Muscle of leg (tissue), 16 donors: ENCODE measurements at places on chromosomes 16 and 17. TPM values are rescaled to one million over a fixed set of nuclear protein-coding genes. Genes with fewer than 3 reads are reported as not detected.

DNA sequence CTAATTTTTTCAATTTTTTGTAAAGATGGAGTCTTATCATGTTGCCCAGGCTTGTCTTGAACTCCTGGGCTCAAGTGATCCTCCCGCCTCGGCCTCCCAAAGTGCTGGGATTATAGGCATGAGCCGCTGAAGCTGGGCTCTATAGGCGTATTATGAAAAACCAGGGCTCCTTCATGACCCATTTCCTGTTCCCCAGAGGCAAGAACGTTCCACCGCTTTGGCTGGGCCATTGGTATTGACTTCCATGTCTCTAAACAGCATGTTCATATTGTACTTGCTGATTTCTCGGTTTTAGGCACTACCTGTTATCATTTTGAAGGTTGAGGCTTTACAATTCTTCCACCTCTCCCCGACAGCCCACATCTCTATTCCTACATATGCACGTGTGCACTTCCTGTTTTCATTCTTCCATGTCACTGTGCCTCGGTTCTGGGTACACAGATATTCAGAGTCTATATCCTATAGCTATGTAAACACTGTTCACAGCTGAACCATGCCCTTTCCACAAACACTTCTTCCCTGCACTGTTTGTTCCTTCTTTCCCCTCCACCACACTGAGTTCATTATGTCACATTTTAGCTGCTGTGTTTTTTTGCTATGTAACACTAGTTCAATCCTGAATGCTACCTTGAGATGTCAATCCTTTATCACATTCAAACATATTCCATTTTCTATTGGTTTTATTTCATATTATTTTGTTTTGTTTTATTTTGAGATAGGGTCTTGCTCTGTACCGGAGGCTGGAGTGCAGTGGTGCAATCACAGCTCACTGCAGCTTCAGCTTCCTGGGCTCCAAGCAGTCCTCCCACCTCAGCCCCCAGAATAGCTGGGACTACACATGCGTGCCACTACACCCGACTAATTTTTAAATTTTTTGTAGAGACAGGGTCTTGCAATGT lies 16.8 kb upstream of the MAPK3 start:
- H3K36me3 ChIP-seq = no peaks in the 10 kb centered on the region
- no peak overlapping the region for H3K4me3 ChIP-seq
- peaks cover 1% of the 10 kb centered on the region for H3K27me3 ChIP-seq
- no peak overlapping the region for H3K27ac ChIP-seq
- no peak for DNase-seq
- no peaks in the 10 kb centered on the region for H3K4me1 ChIP-seq

GRCh38 chr16:85054948-85055492 lies 27.4 kb downstream of the KIAA0513 start:
- H3K36me3 ChIP-seq = no peaks in the 10 kb centered on the region
- H3K4me1 ChIP-seq = peaks cover 18% of the 10 kb centered on the region
- no peak for DNase-seq
- H3K4me3 ChIP-seq = no peak overlapping the region
- no peak overlapping the region for H3K27ac ChIP-seq
- H3K27me3 ChIP-seq = peaks cover 3% of the 10 kb centered on the region

DNA sequence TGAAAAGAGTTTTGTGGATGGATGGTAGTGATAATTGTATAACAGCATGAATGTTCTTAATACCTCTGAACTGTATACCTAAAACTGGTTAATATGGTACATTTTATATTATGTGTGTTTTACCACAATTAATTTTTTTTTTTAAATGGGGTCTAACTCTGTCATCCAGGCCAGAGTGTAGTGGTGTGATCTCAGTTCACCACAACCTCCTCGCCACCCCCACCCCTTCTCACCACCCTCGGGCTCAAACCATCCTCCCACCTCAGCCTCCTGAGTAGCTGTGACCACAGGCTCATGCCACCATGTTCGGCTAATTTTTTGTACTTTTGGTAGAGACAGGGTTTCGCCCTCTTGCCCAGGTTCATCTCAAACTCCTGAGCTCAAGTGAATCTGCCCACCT lies 123.2 kb downstream of the CDRT15L2 start:
- H3K27ac ChIP-seq = no peak overlapping the region
- no peak overlapping the region for H3K4me3 ChIP-seq
- no peaks in the 10 kb centered on the region for H3K27me3 ChIP-seq
- no peak for DNase-seq

DNA sequence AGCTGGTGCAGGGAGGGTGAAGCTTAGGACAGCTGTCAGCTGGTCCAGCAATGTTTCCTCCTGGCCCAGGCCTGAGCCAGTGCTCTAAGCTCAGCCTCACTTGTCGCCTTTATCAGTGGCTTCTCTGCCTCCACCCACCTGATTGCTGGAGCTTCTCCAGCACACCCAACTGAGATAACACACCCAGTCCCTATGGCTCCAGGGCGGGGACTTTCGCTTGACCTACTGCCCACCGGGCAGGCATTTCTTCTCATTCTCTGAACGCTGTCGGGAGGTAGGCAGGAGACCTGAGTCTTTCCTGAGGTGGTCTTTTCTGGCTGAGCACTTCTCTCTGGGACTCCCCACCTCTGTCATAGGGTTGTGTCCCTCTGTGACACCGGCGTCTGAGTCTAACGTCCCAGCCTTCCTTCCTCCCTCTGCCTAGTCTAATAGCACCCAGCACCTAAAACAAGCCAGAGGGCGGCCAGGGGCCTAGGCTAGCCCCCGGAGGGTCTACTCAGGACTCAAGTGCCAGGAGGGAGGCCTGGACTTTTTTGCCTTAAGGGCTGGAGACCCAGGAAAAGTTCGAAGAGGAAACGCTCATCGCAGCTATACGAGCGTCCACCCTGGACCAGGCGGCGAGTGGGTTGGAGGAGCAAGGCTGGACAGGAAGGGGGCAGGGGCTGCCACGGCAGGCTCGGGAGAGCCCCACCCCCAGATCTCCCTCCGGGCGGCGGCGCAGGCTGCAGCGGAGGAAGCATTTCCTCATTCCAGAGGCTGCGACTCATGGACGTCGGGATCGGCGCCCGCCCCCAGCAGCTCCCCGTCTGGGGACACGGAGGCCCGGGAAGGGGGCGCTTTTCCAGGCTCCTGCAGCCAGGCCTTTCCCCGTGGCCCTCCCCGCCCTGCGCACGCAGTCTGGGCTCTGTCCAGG lies 756 bp downstream of the TAX1BP3 start:
- H3K36me3 ChIP-seq = peaks cover 36% of the 10 kb centered on the region
- no peaks in the 10 kb centered on the region for H3K27me3 ChIP-seq
- peak overlapping the region; percentile 99 for H3K27ac ChIP-seq
- H3K4me1 ChIP-seq = peaks cover 38% of the 10 kb centered on the region

GRCh38 chr17:28992185-28992584 lies 13.6 kb downstream of the SEZ6 start:
- DNase-seq = no peak
- H3K27me3 ChIP-seq = peaks cover 30% of the 10 kb centered on the region
- no peaks in the 10 kb centered on the region for H3K36me3 ChIP-seq
- H3K4me1 ChIP-seq = peaks cover 5% of the 10 kb centered on the region
- no peak overlapping the region for H3K27ac ChIP-seq
- H3K4me3 ChIP-seq = no peak overlapping the region

GRCh38 chr17:82926716-82927115 lies 86.9 kb upstream of the ZNF750 start:
- no peaks in the 10 kb centered on the region for H3K4me1 ChIP-seq
- peaks cover 75% of the 10 kb centered on the region for H3K36me3 ChIP-seq
- H3K27ac ChIP-seq = no peak overlapping the region
- DNase-seq = no peak
- no peaks in the 10 kb centered on the region for H3K27me3 ChIP-seq

DNA sequence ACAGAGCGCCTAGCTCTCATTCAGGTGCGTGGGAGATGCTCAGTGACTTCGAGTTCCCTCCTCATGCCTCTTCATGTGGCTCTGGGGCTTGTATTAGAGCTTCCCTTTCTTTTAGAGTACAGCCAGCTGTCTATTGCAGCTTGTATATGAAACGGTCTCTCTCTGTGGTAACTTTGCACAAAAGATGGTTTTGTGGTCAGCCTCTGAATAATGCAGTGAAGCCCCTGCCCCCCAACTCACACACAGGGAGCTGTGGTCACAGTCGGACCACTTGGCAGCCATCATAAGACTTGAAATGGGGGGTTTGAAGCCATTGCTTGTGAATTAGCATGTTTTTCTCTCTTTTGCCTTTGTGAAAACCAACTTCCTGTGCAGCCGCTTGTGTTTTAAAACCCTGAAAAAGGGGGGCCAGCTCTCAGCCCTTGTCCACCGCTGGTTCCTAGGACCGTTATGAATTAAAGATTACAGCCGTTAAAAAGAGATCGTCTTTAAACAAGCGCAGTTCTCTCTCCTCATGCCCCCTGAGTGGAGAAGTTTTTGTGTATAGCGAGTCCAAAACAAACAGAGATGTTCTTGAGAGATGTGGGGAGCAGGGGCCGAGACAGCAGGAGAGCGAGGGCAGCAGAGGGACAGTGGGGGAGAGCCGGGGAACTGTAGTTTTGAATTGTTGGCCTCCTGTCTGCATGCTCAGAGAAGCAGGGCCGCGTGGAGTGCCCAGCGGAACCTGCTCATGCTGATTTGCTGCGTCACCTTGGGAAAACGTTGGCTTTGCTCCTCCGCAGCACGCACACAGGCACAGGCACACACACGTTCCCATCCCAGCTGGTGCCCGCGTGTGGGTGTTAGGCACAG lies 199.0 kb downstream of the MSI2 start:
- no peaks in the 10 kb centered on the region for H3K36me3 ChIP-seq
- DNase-seq = peak; percentile 40
- H3K4me1 ChIP-seq = peaks cover 13% of the 10 kb centered on the region
- no peak overlapping the region for H3K4me3 ChIP-seq

DNA sequence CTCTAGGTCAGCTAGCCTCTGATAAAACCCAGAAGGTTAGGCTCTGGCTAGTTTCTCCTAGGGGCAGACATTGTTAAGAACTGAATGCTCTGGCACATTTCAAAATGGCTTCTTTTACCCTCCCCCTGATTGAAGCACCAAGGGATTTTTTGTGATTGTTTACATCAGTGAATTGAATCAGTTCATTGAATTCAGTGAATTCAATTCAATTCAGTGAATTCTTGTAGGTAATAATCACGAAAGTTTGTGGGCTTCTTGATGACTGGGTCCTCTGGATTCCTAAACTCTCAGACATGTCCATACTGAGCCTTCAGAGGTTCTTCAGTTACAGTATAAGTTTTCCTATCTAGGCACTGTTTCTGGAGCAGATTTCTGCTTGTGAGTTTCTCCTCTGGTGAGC lies 135.2 kb upstream of the ELAC2 start:
- H3K36me3 ChIP-seq = no peaks in the 10 kb centered on the region
- H3K27ac ChIP-seq = no peak overlapping the region
- DNase-seq = no peak
- H3K4me3 ChIP-seq = no peak overlapping the region
- H3K4me1 ChIP-seq = no peaks in the 10 kb centered on the region

- no peak for DNase-seq
- H3K4me3 ChIP-seq = no peak overlapping the region
- H3K27ac ChIP-seq = no peak overlapping the region
- H3K27me3 ChIP-seq = peaks cover 74% of the 10 kb centered on the region
- H3K4me1 ChIP-seq = peaks cover 45% of the 10 kb centered on the region
These were observed 302.2 kb downstream of the FOXL1 start for GRCh38 chr16:86880316-86881117.

DNA sequence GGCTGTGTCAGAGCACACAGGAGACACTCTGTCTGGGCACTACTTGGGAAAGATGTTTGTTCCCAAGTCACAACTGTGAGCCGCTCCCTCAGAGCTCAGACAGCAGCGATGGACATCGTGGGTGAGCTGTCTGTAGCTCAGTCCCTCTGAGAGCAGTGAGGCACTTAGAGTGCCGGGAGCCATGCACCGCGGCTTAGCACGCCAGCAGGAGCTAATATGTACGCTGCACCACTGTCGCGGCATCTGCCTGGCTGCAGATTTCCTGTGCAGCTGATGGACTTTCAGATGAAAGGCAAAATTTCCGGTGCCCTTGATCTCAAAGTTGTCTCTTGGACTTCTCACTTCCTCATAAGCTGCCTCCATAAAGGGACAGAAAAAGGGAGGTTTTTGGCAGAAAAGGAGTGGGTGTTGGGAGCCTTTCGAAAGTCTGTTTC lies 92.8 kb upstream of the ZNF469 start:
- DNase-seq = no peak
- no peak overlapping the region for H3K4me3 ChIP-seq
- H3K27me3 ChIP-seq = peaks cover 8% of the 10 kb centered on the region
- H3K36me3 ChIP-seq = no peaks in the 10 kb centered on the region
- H3K4me1 ChIP-seq = peaks cover 14% of the 10 kb centered on the region
- H3K27ac ChIP-seq = no peak overlapping the region

GRCh38 chr17:81238490-81238814 lies 403 bp downstream of the TEPSIN start:
- H3K4me1 ChIP-seq = peaks cover 27% of the 10 kb centered on the region
- H3K27ac ChIP-seq = no peak overlapping the region
- no peaks in the 10 kb centered on the region for H3K27me3 ChIP-seq
- no peak for DNase-seq
- H3K36me3 ChIP-seq = peaks cover 25% of the 10 kb centered on the region

DNA sequence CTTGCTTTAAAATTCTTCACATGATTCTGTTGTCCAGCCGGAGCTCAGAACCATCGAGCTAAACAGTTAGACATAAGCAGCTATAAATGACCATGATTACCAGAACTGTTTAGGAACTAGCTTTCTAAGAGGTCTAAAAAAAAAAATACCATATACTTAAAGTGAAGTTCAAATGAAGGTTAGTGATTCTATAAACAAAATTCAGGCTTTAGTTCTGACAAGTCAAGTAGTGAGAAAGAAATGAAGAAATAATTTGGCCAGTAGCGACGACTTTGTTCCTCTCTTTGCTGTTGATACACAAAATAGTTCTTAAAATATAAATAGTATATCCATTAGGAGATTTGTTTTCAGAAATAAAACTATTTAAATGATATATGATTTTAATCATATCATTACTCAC lies 27.7 kb downstream of the ABCA8 start:
- DNase-seq = no peak
- no peak overlapping the region for H3K27ac ChIP-seq
- H3K4me3 ChIP-seq = no peak overlapping the region
- H3K36me3 ChIP-seq = peaks cover 6% of the 10 kb centered on the region
- H3K4me1 ChIP-seq = no peaks in the 10 kb centered on the region

- H3K36me3 ChIP-seq = peaks cover 22% of the 10 kb centered on the region
- peaks cover 7% of the 10 kb centered on the region for H3K4me1 ChIP-seq
- H3K27me3 ChIP-seq = peaks cover 4% of the 10 kb centered on the region
- H3K4me3 ChIP-seq = no peak overlapping the region
These were observed 7.4 kb downstream of the NDRG4 start for GRCh38 chr16:58507195-58507962.

The NKD1 gene
- 4.8 TPM for polyA plus RNA-seq

The KRT39 gene
- polyA plus RNA-seq = 6.2 TPM

The KRT28 gene
- polyA plus RNA-seq = not detected

The SCNN1G gene
- polyA plus RNA-seq = not detected

The CCL7 gene
- polyA plus RNA-seq = not detected

The GRAPL gene
- 0.76 TPM for polyA plus RNA-seq

The MFAP4 gene
- 260 TPM for polyA plus RNA-seq

The GP1BA gene
- 0.81 TPM for polyA plus RNA-seq

The RPUSD1 gene
- polyA plus RNA-seq = 12.8 TPM

The ALOX15B gene
- 0.05 TPM for polyA plus RNA-seq

The SLC35G6 gene
- polyA plus RNA-seq = 0.19 TPM
